ENCODE measurements at places on chromosomes 16 and 17.

GRCh38 chr16:3718628-3719027 lies 1.3 kb upstream of the TRAP1 start:
- DNase-seq: no peak

GRCh38 chr16:50642349-50642748 lies 38.8 kb downstream of the SNX20 start:
- DNase-seq: no peak

GRCh38 chr17:71899317-71899716 lies 221.5 kb upstream of the SOX9 start:
- DNase-seq: no peak

DNA sequence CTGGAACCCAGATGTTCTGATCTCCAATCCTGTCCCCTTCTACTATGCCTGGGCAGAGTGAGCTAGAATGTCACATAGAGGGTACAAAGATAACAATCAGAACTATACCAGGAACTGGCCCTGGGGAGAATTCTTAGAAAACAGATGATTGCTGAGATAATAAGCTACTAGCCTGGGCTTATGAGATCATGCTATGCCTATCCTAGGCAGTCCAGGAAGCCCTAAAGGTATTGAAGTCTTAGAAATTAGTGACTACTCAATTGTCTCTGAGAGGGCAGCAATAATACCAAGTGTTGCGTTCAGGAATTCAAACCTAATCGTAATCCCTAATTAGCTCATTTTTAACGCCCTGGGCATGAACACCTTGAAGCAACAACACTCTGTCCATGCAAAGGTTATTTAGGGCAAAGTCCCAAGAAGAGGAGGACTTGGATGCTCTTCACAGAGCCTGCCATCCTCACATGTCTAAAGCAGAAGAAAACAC lies 77.1 kb downstream of the MMD start:
- DNase-seq: no peak

Data from cerebellar nuclear complex (tissue), 1 donor.